Psoas muscle (tissue), 8 donors: ENCODE measurements at places on chromosomes 1 and 21. TPM values are rescaled to one million over a fixed set of nuclear protein-coding genes. Genes with fewer than 3 reads are reported as not detected.

- no peaks in the 10 kb centered on the region for H3K36me3 ChIP-seq
- no peak overlapping the region for H3K27ac ChIP-seq
- no peak for DNase-seq
- peaks cover 2% of the 10 kb centered on the region for H3K27me3 ChIP-seq
- H3K4me3 ChIP-seq = no peak overlapping the region
- no peaks in the 10 kb centered on the region for H3K4me1 ChIP-seq
Observed at GRCh38 chr1:182527680-182528079, 61.4 kb downstream of the RNASEL start.

- H3K27me3 ChIP-seq = no peaks in the 10 kb centered on the region
- H3K36me3 ChIP-seq = no peaks in the 10 kb centered on the region
- no peak overlapping the region for H3K4me3 ChIP-seq
- no peaks in the 10 kb centered on the region for H3K4me1 ChIP-seq
- no peak overlapping the region for H3K27ac ChIP-seq
- DNase-seq = no peak
Observed at GRCh38 chr1:76250271-76250670, 175.7 kb downstream of the ST6GALNAC3 start.

- H3K27me3 ChIP-seq = no peaks in the 10 kb centered on the region
- H3K4me3 ChIP-seq = no peak overlapping the region
- no peak overlapping the region for H3K27ac ChIP-seq
- H3K4me1 ChIP-seq = no peaks in the 10 kb centered on the region
- no peaks in the 10 kb centered on the region for H3K36me3 ChIP-seq
Observed at GRCh38 chr1:43507296-43508295, 23.1 kb upstream of the PTPRF start.

- DNase-seq = peak; percentile 17
- no peaks in the 10 kb centered on the region for H3K27me3 ChIP-seq
- H3K27ac ChIP-seq = peak overlapping the region; percentile 63
- H3K36me3 ChIP-seq = no peaks in the 10 kb centered on the region
Observed at GRCh38 chr21:28633839-28634555, 358.7 kb downstream of the LTN1 start.

DNA sequence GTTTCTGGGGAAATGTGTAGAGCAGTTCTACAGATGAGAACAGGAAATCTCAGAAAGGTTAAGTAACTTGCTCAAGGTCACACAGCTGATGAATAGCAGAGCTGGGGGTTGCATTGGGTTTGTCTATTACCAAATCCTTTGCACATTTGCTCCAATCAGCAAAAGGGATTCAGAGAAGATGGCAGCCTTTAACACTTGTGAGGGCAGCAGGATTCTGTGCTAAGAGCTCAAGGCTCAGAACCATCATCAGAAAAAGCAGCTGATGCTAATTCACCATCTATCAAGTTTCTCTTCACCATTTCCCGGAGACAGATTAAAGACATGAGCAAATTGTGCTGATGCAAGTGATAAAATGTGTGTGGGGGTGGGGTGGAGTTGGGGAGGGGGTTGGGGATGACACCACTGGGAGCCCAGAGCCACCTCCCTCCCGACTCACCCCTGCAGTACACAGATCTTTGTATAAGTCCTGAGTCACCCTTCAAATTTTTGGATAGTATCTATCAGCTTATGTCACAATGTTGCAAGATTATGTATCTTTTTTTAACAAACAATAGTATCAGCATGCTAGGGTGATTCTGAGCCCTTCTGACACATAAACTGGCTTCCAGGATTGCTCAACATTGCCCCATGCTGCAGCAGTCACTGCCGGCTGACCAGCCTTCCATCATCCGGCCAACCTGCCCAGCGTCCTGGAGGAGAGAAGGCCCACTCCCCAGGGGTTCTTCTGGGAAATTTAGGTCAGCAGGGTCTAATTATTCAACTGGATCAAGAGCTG is 2.8 kb upstream of the SPSB1 start:
- no peaks in the 10 kb centered on the region for H3K27me3 ChIP-seq
- DNase-seq = peak; percentile 79
- H3K27ac ChIP-seq = peak overlapping the region; percentile 86
- no peak overlapping the region for H3K4me3 ChIP-seq

DNA sequence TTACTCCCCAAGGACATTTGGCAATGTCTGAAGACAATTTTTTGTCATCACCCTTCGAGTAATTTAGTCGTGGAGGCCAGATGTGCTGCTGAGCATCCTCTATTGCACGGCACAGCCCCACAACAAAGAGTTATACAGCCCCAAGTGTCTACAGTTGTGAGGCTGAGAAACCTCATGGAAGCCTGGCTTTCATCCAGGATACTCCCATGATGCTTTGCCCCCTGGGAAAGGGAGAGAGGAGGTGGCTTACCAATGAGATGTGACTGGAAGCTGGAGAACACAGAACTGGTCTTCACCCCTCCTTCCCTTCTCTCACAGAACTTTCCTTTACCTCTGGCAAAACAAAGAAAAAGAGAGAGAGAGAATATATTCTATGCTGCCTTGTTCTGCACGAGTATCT is 150.9 kb upstream of the VAMP3 start:
- no peaks in the 10 kb centered on the region for H3K36me3 ChIP-seq
- peaks cover 1% of the 10 kb centered on the region for H3K27me3 ChIP-seq
- H3K4me1 ChIP-seq = peaks cover 9% of the 10 kb centered on the region
- no peak overlapping the region for H3K27ac ChIP-seq
- DNase-seq = no peak

DNA sequence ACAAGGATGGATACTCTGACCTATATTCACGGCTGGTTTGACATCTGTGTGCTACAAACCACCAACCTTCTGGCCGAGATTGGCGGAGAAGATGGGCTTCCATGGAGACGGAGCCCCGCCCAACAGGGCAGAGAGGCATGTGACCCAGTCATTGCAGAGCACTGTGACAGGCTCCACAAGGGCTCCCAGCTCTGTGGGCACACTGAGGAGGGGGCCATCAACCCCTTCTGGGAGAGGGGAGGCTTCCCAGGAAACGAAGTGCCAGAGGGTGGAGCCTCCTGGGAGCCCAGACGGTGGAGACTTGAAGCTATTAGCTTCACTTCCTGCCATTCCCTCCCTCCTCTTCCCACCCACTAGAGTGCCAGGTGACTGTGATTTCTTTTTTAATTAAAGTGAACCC is 71.6 kb upstream of the IFFO2 start:
- H3K27ac ChIP-seq = no peak overlapping the region
- no peak overlapping the region for H3K4me3 ChIP-seq
- no peak for DNase-seq

NEGR1 gene
- polyA plus RNA-seq = 1.8 TPM

ZNF687 gene
- 5.0 TPM for polyA plus RNA-seq

KRTAP19-3 gene
- polyA plus RNA-seq = not detected

AHCYL1 gene
- polyA plus RNA-seq = 42.5 TPM

RHBG gene
- polyA plus RNA-seq = not detected
